ENCODE measurements at places on chromosomes 3 and 15.

DNA sequence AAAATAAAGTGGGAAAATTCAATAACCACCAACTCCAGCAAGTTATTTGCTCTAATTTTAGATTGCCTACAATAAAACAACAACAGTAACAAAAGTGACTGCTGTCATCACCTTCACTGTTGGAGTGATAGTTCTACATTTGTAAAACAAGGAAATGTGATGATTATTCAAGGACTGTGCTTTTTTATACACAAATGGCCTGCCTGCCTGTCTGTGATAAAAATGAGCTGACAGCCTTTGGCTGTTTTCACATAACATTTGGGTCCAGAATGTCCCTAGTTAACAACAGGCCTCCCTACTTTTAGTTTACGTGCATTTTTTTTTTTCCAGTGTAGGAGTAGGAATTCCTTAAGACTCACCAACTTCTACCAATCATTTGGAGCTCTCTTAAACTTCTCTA, 768.8 kb downstream of the PDCD6IP start:
- DNase-seq, result no peak

- DNase-seq, result no peak
Observed at GRCh38 chr3:155111971-155112370, 31.9 kb downstream of the MME start.

DNA sequence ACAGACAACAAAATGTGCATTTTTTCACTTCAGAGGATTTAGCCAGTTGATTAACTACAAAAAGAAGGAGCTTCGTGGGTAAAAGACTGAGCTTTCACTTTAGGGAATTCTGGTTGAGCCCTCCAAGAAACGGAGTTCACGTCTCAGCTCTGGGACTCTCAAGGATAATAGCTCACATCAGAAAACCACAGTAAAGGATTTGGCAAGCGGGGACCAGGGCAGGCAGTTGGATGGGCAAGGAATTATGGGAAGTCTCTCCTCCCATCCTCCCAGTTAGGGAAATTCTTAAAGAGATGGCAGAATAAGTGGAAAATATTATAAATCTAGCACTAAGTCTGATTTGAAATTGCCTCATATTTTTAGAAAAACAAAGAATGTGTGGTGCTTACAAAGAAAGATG, 188.3 kb upstream of the EOMES start:
- DNase-seq, result no peak

GRCh38 chr3:194570898-194571297, 62.3 kb downstream of the TMEM44 start:
- DNase-seq, result no peak

- no peak for DNase-seq
Observed at GRCh38 chr3:13236557-13237173, 163.4 kb upstream of the IQSEC1 start.

GRCh38 chr3:65883613-65884012, 155.1 kb downstream of the MAGI1 start:
- no peak for DNase-seq

DNA sequence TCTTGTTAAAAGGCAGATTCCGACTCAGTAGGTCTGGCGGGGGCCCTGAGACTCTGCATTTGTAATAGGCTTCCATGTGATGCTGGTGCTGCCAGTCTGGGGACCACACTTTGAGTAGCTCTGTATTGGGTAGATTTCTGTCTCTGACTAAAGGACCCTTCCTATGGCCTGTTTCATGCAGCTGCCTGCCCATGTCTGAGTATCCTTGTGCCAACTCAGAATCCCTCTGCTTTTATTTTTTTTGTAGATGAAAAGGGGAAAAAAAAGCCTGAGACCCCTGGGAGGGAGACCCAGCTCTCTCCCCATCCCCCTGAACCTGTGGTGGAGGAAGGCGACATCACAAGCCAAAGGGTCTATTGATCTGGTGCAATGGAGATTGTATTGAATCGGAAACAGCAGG, 81.9 kb downstream of the EBLN2 start:
- DNase-seq, result no peak

- DNase-seq, result peak; percentile 58
Observed at GRCh38 chr3:12758025-12758781, 856 bp downstream of the TMEM40 start.

- DNase-seq, result no peak
Observed at GRCh38 chr3:29582273-29582672, 301.4 kb downstream of the RBMS3 start.

- no peak for DNase-seq
Observed at GRCh38 chr15:89839167-89839810, 24.6 kb upstream of the ANPEP start.

- peak; percentile 26 for DNase-seq
Observed at GRCh38 chr15:59138243-59138642, 33.3 kb downstream of the CCNB2 start.

DNA sequence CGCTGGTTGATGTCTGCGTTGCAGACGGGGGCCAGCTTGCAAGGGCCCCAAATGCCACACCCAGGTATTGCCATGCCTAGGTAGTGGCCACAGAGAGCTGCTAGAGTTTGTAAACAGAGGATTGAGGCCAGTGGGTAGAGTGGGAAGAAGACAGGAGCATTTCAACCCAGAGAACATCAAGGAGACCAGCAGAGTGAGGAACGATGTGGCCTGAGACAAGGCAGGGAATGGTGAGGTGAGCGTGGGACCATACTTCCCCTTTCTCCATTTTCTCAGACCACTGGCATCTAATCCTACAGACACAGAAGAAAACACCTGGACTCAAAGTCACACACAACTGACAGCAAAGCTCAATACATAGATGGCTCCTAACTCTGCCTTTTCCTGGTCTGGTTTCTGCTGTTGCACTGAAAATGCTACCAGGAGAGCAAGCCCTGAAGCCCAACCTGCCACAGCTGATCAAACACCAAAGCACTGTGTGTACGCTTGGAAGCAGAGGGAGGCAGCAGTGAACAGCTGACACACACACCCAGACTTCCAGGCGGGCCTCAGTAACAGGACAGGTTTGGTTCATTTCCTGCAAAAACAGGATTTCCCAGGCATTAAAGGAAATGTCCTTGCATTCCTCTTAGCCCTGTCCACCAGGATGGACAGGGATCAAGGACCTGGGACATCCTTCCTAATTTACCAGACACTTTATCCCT, 1.6 kb downstream of the FAM174B start:
- no peak for DNase-seq

GRCh38 chr3:62604298-62604697, 230.9 kb upstream of the FEZF2 start:
- DNase-seq, result peak; percentile 72

GRCh38 chr15:38514601-38515000, 50.0 kb downstream of the RASGRP1 start:
- no peak for DNase-seq

- no peak for DNase-seq
Observed at GRCh38 chr3:159898147-159898546, 90.5 kb upstream of the IL12A start.

DNA sequence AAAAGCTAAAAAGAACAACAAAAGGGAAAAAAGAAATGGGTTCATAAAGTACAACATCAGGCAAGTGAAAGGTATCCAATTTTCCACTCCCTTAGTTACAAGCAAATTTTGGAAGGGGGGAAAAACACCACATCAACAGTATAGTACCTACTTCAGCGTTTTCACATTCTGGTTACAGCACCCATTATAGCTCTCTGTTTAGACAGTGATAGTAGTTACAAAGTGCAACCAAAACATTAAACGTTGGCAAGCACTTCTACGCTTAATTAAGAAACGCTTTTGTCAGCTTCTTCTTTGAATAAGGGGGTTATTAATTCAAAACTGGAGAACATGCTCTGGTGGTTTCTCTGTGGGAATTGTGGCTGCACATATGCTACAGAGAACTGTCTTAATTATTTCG, 180.2 kb downstream of the VPS13C start:
- no peak for DNase-seq

DNA sequence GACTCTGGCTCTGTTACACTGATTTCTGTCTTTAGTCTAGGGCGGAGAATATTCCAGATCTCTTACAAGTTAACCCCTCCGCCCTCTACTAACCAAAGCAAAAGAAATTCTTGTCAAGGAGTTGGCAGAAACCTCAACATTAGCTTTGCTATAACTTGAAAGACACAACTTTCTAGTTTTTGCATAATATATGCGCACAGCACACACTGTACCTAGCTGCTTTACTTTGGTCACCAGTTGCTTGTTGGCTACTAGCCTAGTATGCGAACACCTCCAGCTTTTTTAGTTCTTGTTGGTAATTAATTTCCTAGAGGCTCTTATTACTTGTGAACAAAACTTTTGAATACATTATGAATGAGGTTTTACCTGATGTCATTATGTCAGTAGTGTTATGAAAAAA, 348.8 kb upstream of the C2CD4B start:
- DNase-seq, result no peak

DNA sequence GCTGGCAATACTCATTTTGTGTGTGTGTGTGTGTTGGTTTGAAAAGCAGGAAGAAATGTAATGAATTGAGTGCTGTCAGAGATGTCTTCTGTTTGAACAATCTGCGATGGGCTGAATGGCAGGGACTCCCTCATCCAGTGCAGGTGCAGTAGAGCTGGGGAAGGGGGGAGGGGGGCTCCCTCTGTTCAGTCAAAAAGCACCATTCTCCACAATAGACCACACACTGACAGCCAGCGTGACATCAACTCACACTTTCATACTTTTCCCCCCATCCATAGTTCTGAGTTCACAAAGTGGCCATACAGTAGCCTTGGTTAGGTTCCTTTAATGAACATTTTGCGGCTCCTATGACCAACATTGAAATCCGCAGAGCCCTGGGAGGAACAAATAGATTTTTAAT, 10.4 kb downstream of the SOX2 start:
- no peak for DNase-seq

DNA sequence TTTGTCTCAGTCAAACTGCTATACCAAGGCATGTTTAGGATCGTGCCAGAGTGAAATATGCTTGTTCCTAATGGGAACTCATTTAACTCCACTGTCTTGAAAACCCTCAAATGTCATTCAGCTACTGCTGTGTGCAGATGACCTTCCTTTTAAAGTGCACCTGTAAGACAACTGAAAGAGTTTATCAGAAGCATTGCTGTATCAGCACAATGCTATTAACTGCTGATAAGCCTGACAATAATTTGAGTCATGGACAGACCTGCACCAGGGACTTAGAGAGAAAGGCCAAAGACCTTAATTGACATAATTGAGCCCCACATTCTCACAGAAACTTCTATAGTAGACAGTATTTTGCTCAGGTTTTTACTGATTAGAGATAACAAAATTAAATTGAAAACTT, 557.9 kb downstream of the DIPK2A start:
- DNase-seq, result no peak

GRCh38 chr3:177978946-177979345, 557.3 kb upstream of the KCNMB2 start:
- DNase-seq, result no peak

DNA sequence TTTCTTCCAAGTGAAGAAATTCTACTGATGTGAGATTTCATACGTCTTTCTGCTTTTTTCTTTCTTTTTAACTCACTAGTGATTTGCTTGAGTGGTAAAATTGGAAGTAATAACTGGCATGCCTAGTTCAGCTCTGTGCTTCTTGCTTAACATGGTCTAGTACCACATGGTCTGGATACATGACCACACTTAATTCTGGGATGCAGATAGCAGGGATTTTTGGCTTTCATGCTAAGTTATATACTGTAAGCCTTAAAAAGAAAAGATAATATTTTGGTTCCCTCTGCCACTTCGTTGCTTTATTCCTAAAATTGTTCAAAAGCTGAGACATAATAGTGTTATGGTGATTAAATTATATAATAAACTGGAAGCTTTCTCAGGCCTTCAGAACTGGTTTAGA, 174.3 kb downstream of the OXSM start:
- no peak for DNase-seq

GRCh38 chr3:177314897-177315296, 117.6 kb upstream of the TBL1XR1 start:
- no peak for DNase-seq
